ENCODE measurements at places on chromosomes 5 and 9.
A peak's percentile ranks its signal among the peaks of the same experiment; 100 is the strongest.

- no peak for DNase-seq
These were observed 88.7 kb upstream of the SHB start for GRCh38 chr9:38157711-38158110.

- DNase-seq = no peak
These were observed 153.8 kb downstream of the DEPDC1B start for GRCh38 chr5:60546207-60546606.

- DNase-seq = no peak
These were observed 26.3 kb upstream of the NDST1 start for GRCh38 chr5:150481708-150481965.

- DNase-seq = no peak
These were observed 1020.2 kb downstream of the NR2F1-AS1 start for GRCh38 chr5:92560698-92561401.

- DNase-seq = peak; percentile 89
These were observed 116.8 kb upstream of the SPRY4 start for GRCh38 chr5:142441616-142442015.

DNA sequence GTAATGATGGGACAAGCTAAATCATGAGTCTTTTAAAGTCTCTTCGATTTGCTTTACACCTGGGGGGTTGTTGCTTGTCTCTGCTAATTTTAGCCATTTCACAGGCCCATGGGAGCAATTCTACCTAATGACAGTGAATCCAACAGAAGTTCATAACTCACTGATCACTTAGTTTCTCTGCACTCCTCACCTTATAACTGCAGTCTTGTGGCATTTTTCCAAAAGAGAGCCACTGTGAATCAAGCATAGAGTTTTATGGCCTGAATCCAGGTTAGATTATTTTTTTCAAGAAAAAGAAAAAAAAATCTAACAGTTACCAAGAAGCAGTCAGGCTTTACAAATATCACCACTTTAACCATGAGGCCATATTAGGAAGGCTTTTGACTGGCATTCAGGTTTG, 1.5 kb upstream of the IL7R start:
- no peak for DNase-seq

GRCh38 chr5:156261275-156261939, 65.6 kb upstream of the SGCD start:
- DNase-seq = no peak

- DNase-seq = no peak
These were observed 304.1 kb downstream of the ARRDC3 start for GRCh38 chr5:91079037-91079436.

DNA sequence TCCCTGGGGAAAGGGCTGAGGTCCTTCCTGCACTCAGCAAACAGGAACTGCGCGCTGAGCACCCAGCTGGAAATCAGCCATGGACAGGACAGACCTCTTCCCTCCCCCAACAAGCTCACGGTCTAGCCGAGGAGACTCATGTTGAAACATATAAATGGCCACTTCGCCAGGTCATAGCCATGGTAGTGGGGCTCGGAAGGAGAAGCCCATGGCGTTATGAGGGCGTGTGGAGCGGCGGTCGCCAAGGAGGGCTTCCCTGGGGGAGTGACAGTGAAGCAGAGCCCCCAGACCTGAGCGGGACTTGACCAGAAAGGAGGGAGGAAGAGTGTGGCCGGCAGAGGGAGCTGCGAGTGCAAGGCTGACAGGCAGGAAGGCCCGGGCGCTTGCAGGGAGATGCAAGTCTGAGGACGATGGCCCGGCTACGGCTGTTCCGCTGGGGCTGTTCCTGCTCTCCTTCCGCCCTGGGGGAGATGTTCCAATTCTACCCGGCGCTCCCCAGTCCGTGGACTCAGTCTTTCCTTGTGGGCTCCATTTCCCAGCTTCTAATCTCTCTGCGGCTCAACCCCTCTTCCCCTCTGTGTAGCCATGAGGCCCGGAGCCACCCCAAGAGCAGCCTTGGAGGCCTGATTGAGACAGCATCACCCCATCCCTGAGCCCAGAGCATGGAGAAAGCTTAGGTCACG, 43.9 kb upstream of the PRRC2B start:
- peak; percentile 82 for DNase-seq

DNA sequence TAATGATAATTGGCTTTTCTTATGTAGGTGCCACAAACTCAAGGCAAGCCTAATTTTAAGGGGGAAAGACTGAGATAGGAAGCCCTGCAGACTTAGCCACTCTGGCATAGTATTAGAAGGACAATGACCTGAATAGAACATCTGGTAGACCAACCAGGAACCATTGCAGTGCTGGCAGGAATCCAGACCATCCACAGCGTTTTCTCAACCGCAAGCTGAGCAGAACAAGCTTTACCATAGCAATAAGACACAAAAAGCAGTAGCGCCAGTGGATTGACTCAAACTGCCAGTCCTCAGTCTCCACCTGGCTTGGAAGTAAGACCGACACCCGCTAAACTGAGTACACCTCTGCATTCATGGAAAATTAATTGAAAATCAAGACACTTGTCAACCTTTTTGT, 141.3 kb upstream of the LPAR1 start:
- no peak for DNase-seq

DNA sequence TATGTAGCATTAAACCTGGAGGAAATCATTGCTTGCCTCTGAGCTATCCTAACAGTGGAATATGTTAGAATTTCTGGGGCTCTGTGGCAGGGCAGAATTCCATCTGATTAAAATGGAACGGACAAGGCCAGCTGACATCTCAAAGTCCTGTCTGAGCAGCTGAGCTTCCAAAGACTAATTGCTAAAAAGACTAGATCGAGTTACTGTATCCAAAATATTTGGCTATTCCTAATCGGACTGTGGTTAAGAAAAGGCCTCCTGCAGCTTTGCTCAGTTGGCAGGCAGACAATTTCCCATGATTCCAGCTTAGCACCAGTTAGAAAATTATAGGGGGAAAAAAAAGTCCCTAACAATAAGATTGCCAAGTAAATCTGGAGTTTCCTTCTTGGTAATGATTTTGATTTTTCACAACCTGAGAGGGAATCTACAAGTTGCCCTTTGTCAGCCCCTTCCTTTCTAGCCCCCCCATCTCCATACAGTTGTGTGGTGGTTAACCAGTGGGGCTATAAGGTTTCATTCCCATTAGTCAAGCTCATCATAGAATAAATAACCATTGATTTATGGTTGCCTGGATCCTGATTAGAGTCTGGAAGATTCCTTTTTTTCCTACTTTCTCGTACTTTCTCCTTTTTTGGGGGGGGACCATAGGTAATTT, 26.4 kb downstream of the PTGR1 start:
- no peak for DNase-seq

DNA sequence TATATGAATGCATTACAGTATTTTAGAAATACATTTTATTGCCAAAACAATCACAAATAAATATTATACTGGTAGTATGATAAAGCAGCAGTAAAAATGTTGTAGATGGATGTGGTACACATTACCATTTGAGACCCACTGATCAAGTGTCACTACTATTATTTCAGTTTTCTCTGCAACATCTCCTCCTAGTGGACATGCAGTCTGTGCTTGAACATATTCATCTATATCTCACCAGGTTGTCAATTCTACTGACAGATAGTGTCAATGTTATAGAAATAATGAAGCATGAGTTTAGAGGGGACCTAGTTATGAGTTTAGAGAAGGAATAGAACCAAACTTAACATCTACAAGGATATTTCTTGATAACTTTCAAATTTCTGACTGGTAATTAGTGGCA, 39.2 kb upstream of the ELOVL7 start:
- DNase-seq = no peak

- DNase-seq = no peak
These were observed 498 bp downstream of the ZNF367 start for GRCh38 chr9:96417661-96418082.

- no peak for DNase-seq
These were observed at the start of gene ENG for GRCh38 chr9:127854184-127854806. TSS of gene ENG (minus strand) at chr9:127854658. CDS start at chr9:127854355, 303 bp downstream.

DNA sequence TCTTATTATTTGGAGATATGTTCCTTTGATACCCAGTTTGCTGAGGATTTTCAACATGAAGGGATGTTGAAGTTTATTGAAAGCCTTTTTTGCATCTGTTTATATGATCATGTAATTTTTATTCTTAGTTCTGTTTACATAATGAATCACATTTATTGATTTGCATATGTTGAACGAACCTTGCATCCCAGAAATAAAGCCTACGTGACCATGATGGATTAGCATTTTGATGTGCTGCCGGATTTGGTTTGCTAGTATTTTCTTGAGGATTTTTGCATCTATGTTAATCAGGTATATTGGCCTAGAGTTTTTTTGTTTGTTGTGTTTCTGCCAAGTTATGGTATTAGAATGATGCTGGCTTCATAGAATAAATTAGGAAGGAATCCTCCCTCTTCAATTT, 161.4 kb upstream of the ITGA1 start:
- no peak for DNase-seq

DNA sequence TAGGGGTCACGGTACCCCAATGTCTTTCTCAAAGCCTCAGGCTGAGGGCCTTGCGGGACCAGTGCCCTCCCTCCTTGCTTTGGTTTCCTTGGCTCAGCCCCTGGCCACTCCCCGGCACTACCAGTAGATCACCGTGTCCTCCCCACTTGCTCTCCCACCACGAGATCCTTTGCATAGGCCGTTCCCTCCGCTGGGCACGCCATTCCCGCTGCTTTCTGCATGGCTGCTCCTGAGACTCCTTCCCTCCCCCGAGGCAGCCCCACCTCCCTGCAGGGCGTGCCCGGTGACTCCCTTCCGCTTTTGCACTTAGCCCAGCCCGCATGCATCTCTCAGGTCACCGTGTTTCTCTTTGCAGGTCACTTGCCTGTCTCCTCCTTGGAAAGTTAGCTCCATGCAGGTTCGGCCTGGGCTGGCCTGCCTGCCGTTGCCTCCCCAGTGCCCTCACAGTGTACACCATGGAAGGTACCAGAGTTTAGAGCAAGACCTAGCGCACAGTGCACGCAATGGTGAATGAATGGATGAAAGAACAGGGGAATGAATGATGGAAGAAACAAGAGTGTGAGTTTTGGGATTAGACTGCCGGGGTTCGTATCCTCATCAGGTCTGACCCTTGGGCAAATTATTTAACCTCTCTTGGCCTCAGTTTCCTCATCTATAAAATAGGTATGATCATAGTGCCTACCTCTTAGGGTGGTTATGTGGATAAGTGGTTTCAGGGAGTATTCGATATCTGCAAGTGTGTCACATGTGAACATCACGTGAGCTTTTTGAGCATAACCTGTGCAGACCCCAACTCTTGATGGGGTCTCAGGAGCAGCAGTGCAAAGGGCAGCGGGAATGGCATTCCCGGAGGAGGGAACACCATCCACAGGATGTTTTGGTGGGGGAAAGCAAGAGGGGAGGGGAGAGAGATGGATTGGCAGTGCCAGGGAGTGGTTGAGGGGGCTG, 214.3 kb downstream of the C9orf50 start:
- DNase-seq = peak; percentile 75

- no peak for DNase-seq
These were observed 244.6 kb downstream of the KIF4B start for GRCh38 chr5:155258161-155258560.

- DNase-seq = no peak
These were observed 88.5 kb upstream of the TXNDC8 start for GRCh38 chr9:110426052-110426709.

DNA sequence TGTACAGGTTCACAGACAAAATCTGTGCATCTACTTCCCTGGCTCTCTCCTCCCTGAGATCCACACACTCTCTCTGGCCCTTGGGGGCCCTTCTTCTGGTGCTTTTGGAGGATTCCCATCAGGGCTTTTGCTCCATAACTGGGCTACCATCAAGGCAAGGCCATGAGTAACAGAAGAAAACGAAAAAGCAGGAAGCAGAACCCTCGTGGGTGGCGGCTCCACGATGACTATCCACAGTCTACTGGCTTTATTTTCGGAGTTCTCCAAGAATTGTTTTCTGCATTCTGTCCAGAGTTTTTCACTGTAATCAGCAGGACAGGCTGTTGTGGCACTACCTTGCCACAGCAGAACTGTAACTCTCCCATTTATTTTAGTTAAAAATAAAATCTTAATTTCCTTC, 19.9 kb downstream of the PNPLA7 start:
- no peak for DNase-seq

- DNase-seq = no peak
These were observed 715.1 kb downstream of the MAT2B start for GRCh38 chr5:164220522-164220921.

DNA sequence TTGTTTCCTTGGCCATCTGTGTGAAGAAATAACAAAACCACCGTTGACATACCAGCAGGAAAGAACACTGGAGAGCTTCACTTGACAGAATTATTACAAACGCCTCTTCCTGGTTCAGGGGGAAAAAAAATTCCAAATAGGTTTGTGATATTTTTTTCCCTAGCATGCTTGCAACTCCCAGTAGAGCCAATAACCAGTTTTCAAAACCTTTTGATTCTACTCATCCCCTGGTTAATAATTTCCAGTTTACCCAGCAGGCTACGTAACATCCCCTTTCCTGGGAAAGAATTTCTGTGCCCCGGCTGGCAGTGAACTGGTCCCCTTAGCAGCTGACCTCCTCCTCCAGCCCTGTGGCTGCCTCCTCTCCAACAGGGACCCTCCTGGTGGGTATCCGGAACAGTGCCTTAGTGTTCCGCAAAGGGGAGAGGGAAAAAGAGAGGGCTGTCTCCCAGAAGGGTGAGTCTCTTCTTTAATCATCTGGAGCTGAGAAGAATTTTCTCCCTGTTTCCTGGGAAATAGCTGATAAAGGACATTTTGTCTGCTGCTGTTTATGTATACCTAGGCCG, 72.8 kb upstream of the BOD1 start:
- peak; percentile 81 for DNase-seq

DNA sequence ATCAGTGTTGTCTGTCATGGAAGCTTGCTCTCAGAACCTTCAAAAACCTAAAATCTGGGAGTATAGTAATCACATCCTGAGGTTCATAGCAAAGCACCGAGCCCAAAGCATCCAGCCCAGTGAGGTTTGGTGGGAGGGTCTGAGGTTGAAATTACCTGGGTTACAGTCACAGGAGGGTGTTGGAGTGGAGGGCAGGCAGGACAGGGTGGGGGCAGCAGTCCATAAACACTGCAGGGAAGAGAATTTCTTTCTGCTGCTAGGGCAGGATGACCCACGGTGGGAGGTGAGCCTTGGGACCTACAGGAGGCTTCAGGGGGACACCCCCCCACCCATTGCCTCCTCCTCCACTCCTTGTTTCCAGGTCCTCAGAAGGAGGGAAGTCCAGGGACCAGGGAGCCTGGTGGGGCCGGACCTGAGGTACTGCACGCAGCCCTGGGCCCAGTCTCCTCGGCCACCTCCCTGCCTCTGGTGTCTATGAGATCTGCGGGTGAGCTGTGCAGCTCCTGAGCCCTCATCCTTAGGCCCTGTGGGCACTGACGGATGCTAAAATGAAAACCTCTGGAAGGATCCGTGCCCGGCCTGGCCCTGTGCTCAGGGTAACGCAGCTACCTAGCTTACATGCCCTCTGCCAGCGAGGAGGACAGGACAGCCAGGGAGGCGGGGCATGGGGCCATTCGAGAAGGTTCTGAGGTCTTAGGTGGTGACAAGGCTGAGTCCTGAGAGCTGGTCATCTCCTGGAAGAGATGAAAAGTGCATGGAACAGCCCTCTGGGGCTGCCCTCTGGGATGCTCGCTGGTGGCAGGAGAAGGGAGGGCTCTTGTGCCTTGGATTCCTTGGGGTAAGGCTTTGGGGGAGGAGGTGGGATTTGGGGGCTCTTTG, 1.8 kb upstream of the ADCY2 start:
- no peak for DNase-seq

GRCh38 chr5:126398791-126399190, 24.4 kb upstream of the GRAMD2B start:
- no peak for DNase-seq
